ENCODE measurements at places on chromosomes 5 and 9. TPM values are rescaled to one million over a fixed set of nuclear protein-coding genes. Genes with fewer than 3 reads are reported as not detected.

The HRH2 gene
- 12.7 TPM for total RNA-seq

DNA sequence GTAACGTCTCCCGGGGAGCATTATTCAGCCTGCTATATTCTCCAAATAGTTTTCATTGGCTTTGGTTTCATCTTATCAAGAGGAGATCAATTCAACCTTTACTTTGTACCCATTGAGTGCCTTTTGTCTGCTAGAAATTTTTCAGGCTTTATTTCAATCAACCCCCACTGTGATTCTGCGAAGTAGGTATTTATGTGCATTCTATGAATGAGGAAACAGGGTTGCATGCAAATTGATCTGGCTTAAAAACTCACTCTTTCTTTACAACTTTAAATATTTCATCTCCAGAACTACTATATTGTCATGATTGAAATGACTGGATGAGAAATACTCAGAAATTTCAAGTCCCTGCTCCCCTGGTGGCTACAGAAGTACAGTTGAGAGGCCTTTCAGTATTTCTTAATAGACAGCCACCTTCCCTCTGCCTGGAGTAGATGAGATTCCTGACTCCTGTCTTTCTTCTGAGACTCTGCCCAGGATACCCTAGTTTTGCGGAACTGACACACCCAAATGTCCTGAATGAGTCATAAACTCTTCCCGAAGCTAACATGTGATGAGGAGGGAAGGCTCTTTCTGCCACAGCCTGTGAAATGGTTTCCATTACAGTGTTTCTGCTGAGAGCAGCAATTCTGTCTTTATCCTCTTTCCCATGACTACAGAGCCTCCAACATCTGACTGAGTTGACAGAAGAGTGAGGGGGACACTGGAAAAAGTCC lies 52.6 kb upstream of the TNC start:
- DNase-seq, result no peak

DNA sequence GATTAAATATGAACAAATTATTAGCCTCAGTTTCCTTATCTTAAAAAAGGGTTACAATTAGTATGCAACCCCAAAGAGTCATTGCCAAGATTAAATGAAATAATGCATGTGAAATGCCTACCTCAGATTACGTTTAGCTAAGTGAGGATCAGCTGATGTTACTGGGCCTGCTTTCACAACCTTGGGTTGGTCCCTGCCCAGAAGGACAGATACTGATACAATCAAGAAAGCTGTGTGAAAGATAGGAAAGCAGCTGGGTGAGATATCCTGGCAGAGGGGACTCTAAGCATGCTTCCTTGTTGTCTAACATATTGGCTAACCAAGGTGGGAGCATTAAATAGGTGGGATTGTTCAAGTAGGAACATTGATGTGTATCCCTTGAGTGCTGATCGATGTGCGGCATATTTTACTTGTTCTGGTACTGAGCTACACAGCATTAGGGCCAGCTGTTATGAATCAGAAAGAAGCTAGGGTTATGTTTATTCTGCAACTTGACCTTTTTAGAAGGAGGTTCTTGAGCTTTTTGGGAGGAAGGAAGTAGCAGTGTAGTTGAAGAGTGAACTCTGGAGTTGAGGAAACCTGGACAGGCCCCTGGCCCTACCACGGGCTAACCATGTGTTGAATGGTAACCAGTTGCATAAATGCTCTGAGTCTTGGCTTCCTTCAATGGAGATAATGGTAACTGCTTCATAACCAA lies 28.9 kb downstream of the SNX24 start:
- no peak for DNase-seq

GRCh38 chr5:9626955-9627354 lies 3.2 kb downstream of the TAS2R1 start:
- no peak for DNase-seq

The SIGMAR1 gene
- total RNA-seq, result 109 TPM

GRCh38 chr9:119157196-119157595 lies 212.0 kb downstream of the BRINP1 start:
- DNase-seq, result no peak

DNA sequence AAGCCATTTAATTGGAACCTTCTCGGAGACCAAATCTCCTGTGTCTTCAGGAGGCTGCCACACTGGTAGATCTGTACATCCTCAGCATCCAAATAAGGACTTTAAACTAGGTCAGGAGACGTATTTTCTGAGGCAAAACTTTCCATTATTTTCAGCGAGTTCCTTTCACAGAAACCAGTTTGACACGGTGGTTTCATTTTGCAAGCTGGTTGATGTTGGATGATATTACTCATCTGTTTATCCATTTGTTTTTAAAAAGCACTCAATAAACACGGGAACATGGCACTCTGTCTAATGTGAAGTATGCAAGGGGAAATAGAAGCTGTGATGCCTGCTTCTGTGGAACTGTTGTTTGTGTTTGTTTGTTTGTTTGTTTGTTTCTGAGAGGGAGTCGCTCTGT lies 199.6 kb downstream of the ERCC6L2 start:
- DNase-seq, result no peak

- no peak for DNase-seq
These were observed 541.0 kb downstream of the DTWD2 start for GRCh38 chr5:118447350-118447749.

DNA sequence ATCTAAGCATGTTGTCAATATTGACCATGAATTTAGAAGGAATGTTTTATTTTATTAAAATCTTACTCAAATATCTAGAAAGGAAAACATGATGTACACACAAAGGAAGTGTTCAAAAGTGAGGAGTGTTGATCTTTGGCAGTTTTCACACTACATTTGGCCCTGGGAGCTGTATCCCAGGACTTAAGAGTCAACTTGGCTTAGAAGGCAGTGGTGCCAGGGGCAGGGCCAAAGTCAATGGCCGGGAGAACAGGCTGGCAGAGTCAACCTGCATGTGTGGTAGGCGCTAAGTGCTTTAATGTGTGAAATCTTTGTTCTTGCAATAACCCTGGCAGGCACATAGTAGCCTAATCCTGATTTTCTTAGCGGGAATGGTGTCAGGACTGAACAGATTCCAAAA lies 228.4 kb downstream of the TENT4A start:
- no peak for DNase-seq

DNA sequence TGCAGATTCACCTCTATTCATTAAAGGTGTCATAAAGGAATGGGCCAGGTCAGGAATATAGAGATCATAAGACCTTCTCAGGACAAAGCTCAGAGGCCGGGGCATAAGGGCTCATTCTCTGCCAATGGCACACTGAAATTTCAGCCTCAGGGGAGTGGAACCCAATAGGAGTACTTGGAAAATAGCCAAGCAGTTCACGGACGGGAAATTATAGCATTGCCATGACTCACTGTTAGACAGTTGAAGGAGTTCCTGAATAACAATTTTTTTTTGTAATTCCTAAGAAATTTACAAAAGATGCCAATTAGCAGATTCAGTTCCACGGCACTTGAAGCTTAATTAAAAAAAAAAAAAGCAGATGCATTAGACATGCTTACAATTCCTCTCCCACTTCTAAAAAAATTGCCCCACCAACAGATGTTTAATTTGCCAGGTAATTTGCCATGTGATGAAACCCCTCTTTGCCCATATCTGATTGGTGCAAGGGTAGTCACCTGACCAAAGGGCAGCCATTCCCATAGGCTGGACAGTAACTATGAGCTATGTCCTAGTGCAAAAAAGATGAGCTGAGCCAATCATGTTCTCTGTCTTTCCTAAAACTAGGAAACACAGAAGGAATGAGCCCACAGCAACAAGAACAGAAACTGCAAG lies 58.6 kb downstream of the PTCD2 start:
- no peak for DNase-seq

The LCN9 gene
- total RNA-seq, result 1.7 TPM
